ENCODE measurements at places on chromosomes 11 and 22.

DNA sequence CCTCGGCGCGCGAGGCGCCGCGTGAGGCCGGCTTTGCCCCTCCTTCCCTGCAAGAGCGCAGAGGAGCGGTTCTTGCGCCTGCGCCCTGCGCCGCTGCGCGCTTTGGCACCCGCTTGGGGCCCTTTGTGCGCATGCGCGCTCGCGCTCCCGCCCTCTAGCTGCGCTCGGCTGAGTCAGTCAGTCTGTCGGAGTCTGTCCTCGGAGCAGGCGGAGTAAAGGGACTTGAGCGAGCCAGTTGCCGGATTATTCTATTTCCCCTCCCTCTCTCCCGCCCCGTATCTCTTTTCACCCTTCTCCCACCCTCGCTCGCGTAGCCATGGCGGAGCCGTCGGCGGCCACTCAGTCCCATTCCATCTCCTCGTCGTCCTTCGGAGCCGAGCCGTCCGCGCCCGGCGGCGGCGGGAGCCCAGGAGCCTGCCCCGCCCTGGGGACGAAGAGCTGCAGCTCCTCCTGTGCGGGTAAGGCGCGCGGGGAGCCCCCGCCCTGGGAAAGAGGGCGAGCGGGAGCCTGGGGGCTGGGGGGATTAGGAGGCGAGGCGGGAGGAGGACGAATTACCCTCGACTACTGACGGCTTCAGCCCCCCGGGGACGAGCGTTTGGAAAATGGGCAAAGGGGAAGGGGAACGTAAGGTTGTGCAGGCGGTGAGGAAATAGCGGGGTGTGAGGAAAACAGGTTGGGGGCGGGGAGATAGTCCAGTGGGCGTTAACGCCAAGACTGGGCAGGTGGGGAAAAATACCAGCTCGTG lies at the start of gene RTN3:
Gene RTN3, plus strand, starts transcription at position 180 of the 745 bp plus-strand sequence. Its CDS starts 137 bp downstream, at position 317.
- peak; percentile 98 for DNase-seq

GRCh38 chr11:1771700-1772099 lies 8.0 kb upstream of the CTSD start:
- peak; percentile 88 for DNase-seq

- peak; percentile 71 for DNase-seq
These were observed 4.2 kb downstream of the ZP1 start for GRCh38 chr11:60871378-60872061.

GRCh38 chr11:2951231-2952110 lies 22.3 kb upstream of the PHLDA2 start:
- peak; percentile 71 for DNase-seq

DNA sequence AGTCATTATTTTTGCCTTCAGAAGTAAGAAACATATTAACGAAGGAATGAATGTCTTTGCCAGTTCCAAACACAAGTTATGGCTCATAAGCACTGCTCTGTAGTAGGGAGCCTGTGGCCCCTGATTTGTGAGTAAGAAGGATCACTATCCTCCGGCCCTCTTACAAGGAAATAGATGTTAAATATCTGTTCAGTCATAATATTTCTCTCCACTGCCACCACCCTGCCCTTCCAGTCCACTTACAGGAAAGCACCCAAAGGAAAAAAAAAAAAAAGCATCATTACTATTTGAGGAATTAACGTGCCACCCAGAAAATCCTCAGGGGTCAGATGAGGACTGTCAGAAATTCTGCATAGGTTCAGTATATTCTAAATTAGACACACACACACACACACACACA lies 123.4 kb downstream of the ETS1 start:
- peak; percentile 51 for DNase-seq

- peak; percentile 80 for DNase-seq
These were observed 6.9 kb downstream of the KMT5B start for GRCh38 chr11:68206211-68206610.

DNA sequence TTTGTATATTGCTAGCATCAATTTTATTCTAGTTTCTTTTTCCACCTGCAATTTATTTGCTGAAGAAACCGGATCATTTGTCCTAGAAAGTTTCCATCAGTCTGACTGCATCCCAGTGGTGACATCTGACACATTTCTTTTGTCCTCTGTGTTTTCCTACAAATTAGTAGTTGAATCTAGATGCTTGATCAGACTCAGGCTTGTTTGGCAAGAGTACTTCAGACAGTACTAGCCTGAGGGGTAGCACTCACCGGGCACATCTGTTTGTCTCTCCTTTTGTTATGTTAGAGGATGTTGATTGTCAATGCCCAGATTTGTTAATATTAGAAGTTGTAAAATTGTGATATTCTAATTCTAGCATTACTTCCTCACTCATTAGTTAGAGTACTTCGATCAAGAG lies 204.8 kb downstream of the SWAP70 start:
- no peak for DNase-seq

DNA sequence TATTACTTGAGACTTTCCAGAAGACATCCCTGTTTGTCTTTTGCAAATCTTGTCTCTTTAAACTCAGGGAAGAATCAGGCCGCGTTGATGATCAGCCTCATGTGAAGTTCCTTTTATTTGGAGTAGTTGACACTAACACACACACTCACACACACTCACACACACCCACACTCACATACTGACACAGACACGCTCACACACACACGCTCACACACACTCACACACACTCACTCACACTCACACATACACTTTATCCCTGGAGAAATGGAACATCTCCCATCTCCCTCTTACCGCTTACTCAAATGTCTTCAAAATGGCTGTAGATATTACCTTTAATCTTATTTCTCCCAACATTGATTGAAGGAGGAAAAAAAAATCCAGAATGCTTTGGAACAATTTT lies 129.0 kb downstream of the PKNOX2 start:
- no peak for DNase-seq

DNA sequence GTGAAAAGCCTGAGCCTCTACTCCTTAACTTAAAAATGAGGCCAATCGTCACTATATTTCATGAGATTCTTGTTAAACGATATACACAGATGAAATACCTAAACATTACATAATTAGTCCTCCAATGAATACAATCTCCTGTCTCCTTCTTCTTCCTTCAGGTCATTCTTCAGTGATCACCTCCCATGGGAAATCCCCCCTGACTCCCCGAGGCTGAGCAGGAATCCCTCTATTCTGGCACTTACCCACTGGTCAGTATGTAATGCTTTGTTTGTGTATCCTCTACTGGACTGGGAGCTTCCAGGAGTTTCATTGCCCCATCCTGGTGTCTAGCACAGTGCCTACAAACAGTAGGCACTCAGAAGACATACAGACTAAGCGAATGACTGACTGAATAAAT lies 52.3 kb downstream of the RAB38 start:
- no peak for DNase-seq

DNA sequence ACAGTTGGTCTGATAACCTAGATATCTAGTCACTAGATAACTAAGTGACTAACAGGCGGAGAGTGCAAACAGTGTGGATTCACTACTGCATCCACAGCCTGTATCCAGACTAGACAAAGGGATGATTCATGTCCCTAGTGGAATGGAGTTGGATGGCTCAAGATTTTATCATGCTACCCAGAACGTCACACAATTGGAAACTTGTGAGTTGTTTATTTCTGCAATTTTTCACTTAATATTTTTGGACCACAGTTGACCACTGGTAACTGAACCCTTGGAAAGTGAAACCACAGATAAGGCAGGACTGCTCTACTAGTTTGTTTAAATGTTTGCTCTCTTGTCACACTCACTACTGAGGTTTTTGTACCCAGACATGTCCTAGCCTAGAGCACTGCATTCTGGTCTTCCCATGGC lies 76.0 kb downstream of the UBASH3B start:
- DNase-seq: peak; percentile 68

GRCh38 chr11:105244160-105244825 lies 104.7 kb upstream of the CARD18 start:
- DNase-seq: peak; percentile 97

GRCh38 chr11:25350899-25351803 lies 854.3 kb downstream of the LUZP2 start:
- DNase-seq: no peak

DNA sequence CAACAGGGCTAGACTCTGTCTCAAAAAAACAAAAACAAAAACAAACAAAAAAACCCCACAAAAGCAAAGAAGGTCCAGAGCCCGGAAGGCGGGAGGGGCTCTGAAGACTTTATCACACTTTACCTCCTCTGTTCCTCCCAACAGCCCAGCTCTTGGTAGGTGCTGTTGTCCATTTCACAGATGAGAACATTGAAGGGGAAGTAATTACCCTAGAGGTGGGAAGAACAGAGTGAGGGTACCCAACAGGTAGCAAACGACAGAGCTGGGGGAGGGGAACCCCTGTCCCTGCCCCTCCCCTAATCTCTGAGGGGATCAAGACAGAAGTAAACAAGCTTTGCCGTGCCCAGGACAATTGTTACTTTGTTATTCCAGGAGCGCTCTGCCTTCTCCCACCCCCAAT lies 1.0 kb upstream of the BIK start:
- no peak for DNase-seq

Data from cardiac fibroblast (primary cell).